ENCODE measurements at places on chromosomes 12 and 14.

GRCh38 chr12:823028-823698 is 70.8 kb downstream of the WNK1 start:
- no peak for DNase-seq

- no peak for DNase-seq
These were observed 87.1 kb upstream of the ATF1 start for GRCh38 chr12:50676756-50677155.

DNA sequence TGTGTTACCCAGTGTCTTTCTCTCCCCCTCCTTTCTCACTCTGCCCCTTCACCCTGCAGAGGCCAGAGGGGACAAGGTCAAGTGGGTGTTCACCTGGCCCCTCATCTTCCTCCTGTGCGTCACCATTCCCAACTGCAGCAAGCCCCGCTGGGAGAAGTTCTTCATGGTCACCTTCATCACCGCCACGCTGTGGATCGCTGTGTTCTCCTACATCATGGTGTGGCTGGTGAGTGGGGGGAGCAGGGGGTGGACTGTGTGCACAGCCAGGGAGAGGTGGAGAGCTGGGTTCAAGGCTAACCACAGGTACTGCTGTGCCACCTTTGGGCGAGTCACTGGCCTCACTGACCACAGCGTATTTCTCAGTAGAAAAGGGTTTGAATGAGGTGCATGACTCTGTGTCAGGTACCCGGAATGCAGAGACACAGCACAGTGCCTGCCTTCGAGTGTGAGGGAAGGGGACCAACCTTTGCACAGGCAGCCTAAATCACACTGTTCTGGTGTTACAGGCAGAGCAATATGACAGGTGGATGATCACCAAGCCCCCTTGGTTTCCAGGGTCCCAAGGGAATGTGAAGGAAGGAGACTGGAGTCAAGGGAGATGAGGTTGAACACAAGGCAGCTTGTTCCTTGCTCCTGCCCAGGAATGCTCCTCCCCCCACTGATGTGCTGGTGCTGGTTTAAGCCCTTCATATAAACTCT is 30.8 kb upstream of the RIN3 start:
- DNase-seq: no peak

DNA sequence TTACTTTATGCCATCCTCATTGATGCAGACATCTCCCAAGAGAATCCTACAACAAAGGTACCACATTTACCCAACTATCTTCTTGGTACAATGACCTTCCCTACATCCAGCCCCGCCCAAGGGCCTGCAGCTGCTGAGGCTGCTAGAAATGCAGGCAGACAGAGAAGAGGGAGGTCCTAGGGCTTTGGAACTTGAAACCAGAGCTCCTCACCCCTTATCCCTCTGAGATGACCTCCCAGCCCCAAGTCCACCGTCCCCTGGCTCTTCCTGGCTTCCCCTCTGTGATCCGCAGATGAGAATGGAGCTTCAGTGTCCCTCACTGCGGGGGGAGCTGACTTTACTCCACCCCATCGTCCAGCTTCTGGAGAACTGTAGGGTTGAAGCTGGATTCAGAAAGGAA is 1.6 kb upstream of the TNFRSF1A start:
- no peak for DNase-seq

GRCh38 chr12:128381541-128381940 is 114.6 kb downstream of the TMEM132C start:
- DNase-seq: no peak

DNA sequence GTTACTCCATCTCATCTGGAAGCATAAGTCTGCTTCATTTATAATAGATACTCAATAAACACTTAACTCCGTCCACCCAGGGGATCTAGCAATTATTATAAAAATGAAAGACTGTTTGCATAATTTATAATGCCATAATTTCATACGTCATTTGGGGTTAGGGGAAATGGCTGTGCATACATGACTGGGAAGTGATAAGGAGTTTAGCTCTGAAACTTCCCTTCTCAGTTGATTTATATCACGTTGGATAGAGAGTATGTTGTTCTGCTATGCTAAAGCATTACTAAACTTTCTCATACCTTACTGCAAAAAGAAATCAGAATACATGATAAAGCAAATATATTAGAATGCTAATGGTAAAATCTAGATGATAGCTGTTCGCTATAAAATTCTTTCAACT is 90.4 kb upstream of the DYNC1H1 start:
- DNase-seq: no peak

GRCh38 chr14:50542941-50543418 is 10.6 kb upstream of the MAP4K5 start:
- peak; percentile 47 for DNase-seq

- DNase-seq: no peak
These were observed 216.2 kb downstream of the CPNE8 start for GRCh38 chr12:38689195-38689594.

DNA sequence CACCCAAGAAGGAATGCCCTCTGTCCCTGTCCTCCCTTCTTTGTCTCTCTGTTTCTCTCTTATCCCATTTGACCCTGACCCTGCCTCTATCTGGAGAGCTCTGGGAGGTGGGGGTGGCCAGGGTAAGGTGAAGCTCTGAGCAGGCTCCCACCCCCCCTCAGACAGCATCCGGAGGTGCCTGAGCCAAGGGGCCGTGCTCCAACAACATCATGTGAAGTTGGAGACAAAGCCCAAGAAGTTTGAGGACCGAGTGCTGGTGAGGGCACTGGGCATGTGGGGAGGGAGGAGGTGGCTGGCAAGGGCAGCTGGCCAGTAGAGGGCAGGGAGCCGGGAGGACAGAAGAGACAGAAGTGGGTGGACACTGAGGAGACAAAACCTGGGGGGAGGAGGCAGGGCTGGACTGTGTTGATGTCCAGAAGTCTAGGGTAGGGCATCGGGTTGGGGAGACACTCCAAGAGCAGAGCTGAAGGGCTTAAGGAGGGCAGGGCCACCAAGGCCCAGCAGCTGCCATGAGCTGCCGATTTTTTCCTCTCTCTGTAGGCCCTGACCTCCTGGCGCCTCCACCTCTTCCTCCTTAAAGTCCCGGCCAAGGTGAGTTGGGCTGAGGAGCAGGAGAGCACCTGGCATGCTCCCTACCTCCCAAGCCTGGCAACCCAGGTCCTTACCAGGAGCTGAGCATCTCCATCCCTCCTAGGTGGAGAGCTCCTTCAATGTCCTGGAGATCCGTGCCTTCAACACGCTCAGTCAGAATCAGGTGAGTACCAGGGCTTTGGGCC is 1.9 kb downstream of the CARMIL3 start:
- no peak for DNase-seq

GRCh38 chr14:96257900-96258299 is 1.9 kb downstream of the BDKRB1 start:
- DNase-seq: no peak

- DNase-seq: no peak
These were observed 3.7 kb downstream of the PIANP start for GRCh38 chr12:6696690-6697583.

- no peak for DNase-seq
These were observed 1.5 kb upstream of the CRIP2 start for GRCh38 chr14:105473033-105473676.

- DNase-seq: no peak
These were observed 4.3 kb upstream of the CD63 start for GRCh38 chr12:55733021-55733555.

GRCh38 chr12:49008943-49009342 is 9.6 kb downstream of the PRKAG1 start:
- no peak for DNase-seq

DNA sequence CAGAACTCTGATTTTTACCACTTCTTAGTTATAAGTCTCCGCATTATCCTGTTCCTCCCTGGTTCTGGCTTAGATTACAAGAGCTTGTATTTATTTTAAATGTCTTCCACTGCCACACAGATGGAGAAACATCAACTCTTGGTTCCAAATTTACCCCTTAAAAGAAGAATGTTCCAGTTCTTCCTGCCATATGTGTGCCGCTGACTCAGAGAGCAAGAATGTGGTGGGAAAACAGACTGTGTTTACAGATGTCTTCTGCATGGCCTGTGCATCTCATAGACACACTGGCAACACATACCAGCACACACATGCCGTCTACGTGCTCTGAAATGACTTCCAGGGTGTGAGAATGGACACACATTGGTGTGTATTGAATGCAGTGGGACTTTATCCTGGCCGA is 383.0 kb downstream of the LRIG3 start:
- no peak for DNase-seq

DNA sequence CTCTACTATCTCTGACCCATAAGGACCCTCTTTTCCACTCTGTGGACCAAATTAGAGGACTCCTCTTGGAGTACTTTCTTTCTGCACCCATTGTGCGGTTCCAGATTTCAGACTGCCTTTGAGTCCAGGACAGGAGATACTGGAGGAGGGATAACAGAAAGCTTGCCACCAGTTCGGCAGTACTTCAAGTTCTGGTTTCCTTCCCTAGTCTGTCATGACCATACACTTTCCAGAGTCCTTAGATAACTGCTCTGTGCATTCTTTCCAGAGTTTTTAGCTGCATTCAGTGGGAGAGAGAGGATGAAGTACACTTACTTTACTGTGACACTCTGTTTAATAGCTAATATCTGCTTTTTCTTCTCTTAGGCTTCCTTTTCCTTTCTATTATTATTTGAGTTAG is 54.8 kb upstream of the OSBPL8 start:
- no peak for DNase-seq

DNA sequence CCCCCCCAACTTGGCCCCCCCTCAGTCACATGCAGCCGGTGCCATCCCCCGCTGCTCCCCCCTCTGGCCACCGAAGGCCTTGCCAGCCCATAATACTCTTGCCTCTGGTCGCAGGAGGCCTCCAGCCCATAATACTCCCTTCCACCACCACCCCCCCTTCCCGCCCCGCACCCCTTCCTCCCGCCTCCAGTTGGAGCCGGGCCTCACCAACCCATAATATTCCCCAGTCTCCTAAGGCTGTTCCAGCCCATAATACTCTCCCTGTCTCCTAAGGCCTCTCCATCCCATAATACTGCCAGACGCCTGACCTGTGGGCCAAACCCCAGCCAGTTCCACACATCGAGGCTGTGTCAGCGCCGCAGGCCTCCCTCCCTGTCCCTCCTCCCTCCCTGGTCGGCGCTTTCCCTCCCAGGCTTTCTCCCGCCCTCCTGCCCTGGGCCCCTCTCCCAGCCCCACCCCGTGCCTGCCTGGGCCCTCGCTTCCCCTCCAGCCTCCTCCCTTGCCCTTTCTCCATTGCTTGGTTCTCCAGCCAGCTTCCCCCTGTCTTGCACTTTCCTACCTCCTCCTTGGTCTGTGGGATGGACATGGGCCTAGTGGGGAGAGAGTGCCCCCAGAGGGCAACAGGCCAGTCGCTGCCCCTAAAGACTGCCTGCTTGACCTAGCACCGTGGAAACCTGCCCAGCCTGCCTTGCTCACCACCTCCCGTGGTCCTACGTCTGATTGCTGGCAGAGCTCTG is 6.8 kb upstream of the CHD4 start:
- DNase-seq: no peak

GRCh38 chr14:36939265-36939664 is 233.1 kb downstream of the SLC25A21 start:
- DNase-seq: no peak

- peak; percentile 72 for DNase-seq
These were observed at the start of gene EGLN3 for GRCh38 chr14:33950320-33951182. Gene EGLN3, minus strand, starts transcription at chr14:33951074. Its CDS starts 322 bp downstream, at chr14:33950752.

- DNase-seq: no peak
These were observed 48.2 kb downstream of the NELL2 start for GRCh38 chr12:44827832-44828438.

DNA sequence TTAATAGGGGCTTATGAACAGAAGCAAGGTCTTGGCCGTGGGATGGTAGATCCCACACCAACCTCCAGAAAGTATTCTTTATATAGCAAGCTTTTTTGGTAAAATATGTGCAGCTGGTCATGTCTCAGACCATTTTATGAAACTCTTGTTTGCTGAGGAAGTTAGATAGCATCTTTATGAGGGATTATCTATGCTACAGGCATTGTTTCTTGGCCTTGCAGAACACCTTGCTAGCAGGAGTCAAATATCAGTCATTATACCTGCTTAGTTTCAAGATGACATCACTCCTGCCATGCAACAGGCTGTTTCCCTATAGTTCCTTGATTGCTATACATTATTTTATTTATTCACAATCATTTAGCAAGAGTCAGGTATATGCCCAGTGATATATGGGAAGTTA is 84.8 kb upstream of the LRFN5 start:
- DNase-seq: no peak

- peak; percentile 58 for DNase-seq
These were observed 6.7 kb downstream of the VASH1 start for GRCh38 chr14:76767681-76768656.

DNA sequence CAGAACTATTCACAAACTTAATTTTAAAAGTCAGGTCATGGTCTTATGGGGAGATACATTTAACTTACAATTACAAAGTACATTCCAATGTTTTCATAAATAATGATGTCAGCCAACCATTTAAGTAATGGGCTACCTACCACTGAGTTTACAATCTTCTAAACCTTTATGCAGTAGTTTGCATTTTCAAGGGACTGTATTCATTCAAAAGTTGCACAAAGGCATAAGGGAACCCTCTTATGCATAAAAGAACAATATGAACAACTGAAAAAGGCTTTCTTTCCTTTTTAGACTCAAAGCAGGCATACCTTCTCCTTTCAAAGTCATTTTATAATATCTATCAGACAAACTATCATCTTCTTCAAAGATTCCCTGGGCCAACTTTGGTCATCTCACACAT is 230.2 kb downstream of the SLC2A13 start:
- DNase-seq: no peak

GRCh38 chr14:65517635-65518542 is 105.4 kb downstream of the FUT8 start:
- no peak for DNase-seq

- DNase-seq: no peak
These were observed 13.2 kb upstream of the CDH24 start for GRCh38 chr14:23070262-23071129.

DNA sequence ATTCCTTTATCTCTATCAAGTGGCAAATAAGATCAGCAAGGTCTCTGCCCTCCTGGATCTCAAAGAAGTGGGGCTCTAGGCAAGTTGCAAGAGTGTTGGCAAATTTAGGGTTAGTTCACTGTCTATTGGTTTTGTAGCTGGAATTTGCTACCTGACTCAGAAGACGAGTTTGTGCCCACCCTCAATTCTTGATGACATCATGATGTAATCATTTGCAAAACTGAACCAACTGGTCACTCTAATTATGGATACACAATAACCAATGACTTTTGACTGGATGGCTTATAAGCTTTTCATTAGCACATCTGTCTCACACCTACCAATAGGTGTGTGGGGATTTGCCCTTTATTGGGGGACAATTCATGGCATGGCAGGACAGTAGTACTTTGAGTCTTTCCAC is 4.6 kb downstream of the TMEM233 start:
- DNase-seq: no peak

DNA sequence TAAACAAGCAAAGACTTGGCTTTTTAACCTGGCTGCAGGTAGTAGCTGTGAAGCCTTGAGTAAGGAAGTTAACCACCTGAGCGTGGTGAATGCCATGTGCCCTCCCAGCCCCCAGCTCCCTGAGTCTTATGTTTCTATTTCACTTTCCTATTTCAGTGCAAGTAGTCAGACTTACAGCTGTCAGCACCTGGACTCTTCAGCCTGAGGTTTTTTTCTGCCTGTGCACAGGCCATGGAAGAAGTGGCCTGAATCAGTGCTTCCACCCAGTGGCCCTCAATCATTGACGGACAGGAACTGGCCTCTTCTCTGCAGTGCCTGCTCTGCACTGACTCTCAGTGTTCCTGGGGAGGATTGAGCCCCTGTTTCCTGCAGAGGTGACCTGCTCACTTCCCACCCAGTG is 796.4 kb downstream of the MED13L start:
- DNase-seq: no peak

- no peak for DNase-seq
These were observed 1.5 kb downstream of the FRMD6 start for GRCh38 chr14:51653079-51653774.
